ENCODE measurements at places on chromosomes 4 and X.
A peak's percentile ranks its signal among the peaks of the same experiment; 100 is the strongest.

- DNase-seq, result no peak
These were observed 840 bp downstream of the GRID2 start for GRCh38 chr4:92304606-92305005.

- DNase-seq, result peak; percentile 1
These were observed 7.0 kb downstream of the PCDH10 start for GRCh38 chr4:133156096-133156495.

DNA sequence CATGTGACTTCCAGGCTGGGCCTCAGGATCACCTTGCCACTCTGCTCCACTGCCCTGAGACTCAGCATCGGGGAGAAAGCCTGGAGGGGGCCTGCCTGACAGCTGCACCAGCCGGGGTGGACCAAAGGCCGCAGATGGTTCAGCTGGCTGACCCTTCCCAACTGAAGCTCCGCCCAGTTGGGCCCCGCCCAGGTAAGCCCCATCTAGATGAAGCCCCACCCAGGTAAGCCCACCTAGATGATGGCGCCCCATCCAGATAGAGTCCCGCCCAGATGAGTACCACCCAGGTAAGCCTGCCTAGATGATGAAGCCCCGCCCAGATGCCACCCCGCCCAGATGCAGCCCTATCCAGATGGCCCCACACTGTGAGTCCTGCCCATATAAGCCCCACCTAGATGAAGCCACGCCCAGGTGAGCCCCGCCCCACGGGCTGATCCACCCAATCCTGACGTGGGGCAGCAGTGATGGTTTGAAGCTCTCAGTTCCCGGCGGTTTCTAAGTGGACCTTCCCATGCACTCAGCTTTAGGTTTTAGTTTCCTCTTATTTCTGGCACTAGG lies 10.0 kb downstream of the ZFYVE28 start:
- no peak for DNase-seq

GRCh38 chrX:12868747-12869146 lies 1.9 kb downstream of the TLR7 start:
- no peak for DNase-seq

GRCh38 chr4:127533028-127533700 lies 99.6 kb upstream of the INTU start:
- DNase-seq, result no peak

DNA sequence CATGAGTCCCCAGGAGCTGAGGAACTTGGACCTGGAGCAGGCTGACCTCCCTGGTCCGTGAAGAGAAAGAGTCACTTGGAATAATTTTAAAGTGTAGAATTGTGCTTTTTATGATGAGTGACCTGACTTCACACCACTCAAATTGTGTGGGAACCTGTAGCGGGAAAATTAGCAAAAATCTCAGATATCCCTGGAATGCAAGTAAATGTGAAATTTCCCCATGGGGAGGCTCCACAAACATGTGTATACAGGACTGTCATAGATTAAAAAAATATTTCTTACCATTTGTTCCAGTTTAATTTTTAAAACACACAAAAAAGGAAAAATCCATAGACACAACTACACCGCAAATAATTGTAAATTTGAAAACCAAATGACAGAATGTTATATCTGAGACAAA lies 1079.6 kb upstream of the PABPC4L start:
- DNase-seq, result peak; percentile 25

DNA sequence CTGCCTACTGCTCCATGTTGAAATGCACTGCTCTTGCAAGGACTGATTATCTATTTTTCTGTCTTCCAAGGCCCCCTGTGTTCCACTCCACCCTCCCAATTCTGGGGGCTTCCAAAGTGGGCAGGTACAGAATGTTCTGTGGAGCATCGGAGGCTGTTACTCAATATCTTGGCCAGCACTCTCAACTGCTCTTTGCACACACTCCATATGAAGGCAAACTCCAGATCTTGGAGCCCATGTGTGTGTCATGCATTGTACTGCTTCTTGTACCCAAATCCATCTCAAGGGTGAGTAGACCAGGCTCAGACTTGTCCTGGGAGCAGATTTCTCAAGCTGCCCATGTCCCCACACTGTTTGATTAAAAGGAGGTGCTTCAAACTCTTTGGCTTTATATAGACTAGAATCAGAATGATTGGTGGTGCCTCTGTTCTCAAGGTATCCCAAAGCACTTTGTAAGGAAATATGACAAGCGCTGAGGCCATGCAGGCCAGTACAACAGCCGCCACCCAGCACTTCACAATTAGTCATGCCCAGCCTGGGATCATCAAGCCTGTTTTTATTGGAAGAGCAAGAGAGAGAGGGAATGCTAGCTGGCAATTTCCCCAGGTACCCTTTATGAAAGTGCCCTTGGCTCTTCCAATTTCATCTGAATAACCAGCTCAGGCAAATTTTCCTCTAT lies 44.3 kb downstream of the AR start:
- peak; percentile 64 for DNase-seq

DNA sequence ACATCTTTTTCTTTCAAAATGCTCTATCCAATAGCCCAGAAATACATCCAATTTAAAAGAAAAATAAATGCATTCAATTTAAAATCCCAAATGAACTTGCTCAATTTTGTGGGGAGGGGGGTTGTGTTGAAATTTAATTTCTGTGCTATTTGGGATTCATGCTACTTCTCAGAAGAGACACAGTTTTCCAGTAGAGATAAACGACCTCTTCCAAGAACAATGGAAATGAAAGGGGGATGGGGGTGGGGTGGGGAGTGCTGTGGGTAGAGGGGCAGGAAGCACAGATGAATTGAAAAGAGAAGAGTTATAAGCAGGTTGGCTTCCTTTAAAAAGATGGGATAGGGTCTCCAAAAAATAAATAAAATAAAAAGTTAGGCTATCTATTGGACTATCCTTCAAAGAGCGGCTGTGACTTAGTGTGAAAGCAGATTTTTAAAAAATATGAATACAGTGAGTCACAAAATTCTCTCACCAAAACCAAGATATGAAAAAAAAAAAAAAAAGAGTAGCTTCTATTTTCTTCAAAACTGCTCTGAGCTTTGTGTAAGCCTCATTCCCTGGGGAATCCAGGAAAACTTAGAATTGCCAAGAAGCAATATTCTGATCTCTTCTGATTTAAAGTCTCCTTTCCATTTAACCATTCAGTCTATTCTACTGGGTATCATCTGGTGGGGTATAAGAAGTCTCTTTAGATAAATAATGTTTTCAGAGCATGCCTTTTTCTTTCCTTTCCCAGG lies 324.3 kb downstream of the PTTG2 start:
- no peak for DNase-seq

GRCh38 chr4:70559924-70560323 lies 32.1 kb upstream of the AMBN start:
- DNase-seq, result no peak

- DNase-seq, result peak; percentile 27
These were observed 20.2 kb upstream of the MAP3K15 start for GRCh38 chrX:19535476-19535875.

- peak; percentile 6 for DNase-seq
These were observed 20.2 kb downstream of the GPAT3 start for GRCh38 chr4:83556006-83556707.

DNA sequence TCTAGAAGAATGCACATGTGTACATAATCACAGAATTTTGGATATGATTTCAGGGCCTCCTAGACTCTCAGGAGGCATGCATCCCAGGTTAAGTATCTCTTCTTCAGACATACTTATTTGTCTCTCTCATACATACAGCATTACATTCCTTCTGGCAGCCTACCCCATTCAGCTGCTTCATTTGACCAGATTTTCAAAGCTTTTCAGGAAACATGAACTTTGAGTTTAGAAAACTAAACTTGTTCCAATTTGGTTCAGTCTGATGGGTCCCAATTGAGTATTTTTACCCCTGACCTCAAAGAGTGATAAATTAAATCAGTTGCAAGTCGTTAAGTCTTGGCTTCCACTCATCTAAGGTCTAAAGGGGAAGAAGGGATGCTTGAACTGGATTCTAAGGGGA lies 330.9 kb downstream of the ARHGAP24 start:
- no peak for DNase-seq

GRCh38 chr4:18014269-18014668 lies 7.3 kb downstream of the LCORL start:
- DNase-seq, result no peak

- peak; percentile 44 for DNase-seq
These were observed 99.5 kb downstream of the PPP2R2C start for GRCh38 chr4:6372649-6373525.

- DNase-seq, result no peak
These were observed 452.9 kb downstream of the SPRY1 start for GRCh38 chr4:123849495-123849894.

DNA sequence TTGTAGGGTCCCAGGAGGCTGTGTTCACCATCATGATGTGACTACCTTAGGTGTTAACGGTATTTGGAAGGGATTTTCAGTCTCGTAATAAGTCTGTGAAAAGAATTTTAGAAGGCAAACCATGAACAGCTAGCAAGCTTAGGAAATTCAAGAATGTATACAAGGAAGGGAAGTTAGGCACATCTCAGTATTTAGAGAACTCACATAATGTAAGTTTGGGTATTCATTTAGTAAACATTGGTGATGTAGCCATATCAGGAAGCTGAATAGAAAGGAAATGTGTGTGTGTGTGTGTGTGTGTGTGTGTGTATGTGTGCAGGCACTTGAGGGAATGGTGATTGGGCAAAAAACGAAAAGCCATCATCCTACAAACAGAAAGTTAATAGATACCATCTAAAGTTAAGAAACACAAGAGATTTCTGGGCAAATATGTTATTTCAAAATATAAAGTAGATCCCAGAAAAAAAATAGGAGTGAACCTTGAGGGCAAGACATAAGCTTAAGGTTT lies 34.7 kb upstream of the PRKX start:
- DNase-seq, result no peak

DNA sequence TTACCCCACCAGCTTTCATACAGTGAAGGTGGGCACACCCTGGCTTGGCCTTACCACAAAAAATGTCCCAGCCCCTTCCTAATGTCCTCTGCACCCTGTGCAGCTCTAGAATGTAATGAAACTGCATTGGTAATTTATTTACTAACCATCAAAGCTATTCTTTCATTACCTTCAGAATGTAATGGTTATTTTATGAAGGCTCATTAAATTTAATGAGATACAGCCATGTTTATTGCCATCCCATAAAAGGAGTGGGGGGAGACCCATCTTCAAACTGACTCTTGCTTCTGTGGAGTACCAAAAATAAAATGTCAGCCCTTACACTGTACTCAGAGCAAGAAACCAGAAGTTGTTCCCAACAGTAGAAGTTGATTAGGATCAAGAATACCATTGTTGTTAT lies 25.0 kb downstream of the NKX6-1 start:
- no peak for DNase-seq

- no peak for DNase-seq
These were observed 162.7 kb downstream of the NPFFR2 start for GRCh38 chr4:72194453-72194852.

DNA sequence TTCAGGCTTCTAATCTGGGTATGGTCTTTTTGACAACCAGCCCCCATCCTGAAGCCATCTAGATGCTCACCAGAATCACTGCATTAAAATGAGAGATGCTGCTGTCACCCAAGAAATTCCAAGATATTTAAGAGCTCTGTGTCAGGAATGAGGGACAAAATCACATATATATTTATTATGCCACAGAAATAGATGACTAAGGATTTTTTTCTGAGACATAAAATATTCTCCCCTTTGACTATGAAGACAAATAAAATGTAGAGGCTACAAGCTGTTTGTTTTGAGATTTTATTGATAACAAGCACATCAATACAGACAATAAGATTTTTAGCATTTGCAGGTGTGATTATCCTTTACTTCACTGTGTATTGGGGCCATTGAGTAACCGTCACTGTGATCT lies 77.4 kb downstream of the COMMD8 start:
- DNase-seq, result no peak

- peak; percentile 56 for DNase-seq
These were observed 2.0 kb downstream of the ANTXR2 start for GRCh38 chr4:80070880-80071603.

DNA sequence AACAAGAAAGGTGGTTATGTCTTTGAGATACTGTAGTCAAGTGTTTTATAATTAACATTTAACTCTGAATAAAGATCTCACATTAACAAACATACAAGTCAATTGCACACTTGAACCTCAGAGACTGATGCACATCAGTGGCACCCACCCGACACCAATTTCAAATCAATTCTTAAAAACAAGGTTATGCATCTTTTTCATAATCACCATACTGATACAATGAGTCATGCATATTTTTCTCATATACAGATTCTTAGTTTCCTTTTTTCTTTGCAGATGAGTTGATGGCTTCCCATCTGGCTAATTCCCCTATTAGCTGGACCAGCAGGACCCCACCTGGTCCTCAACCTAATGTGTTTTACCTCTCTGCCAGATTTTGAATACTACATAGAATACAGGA lies 136.2 kb upstream of the RPL34 start:
- no peak for DNase-seq

- DNase-seq, result no peak
These were observed 166.8 kb downstream of the STIM2 start for GRCh38 chr4:27027428-27027827.

- peak; percentile 70 for DNase-seq
These were observed 48.3 kb downstream of the MTHFD2L start for GRCh38 chr4:74206088-74206825.

DNA sequence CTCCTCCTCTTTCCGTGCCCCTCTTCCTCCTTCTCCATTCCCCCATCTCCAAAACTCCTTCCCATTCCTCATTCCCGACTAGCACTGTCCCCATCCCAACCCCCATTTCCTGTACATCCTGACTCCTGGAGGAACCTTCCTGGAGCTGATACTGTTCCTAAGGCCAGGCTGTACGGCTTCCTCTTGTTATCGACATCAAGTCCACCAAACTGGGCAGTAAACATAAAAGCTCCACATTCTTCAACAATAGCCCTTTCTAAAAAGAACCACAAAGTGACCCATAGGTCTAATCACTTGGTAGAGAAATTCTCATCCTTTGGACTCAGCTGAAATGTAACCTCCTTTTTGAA lies 22.9 kb downstream of the AWAT2 start:
- no peak for DNase-seq

- no peak for DNase-seq
These were observed 771 bp downstream of the NAP1L2 start for GRCh38 chrX:73213734-73214425.

DNA sequence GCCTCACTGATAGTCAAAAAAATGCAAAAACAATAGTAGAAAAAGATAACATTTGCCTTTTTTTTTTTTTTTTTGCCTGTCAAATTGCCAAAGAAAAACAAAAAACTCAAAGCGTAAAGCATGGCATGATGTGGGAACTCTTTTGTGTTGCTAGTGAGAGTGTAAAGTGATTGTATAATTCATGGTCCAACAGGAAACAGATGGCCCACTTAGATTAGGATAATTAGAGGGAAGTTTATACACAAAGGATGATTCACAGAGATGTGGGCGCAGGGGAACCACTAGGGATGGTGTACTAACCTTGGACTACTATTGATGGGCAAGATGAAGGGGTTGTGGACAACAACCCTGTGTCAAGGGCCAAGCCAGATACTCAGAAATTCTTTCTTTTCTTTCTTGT lies 16.4 kb downstream of the MCUB start:
- DNase-seq, result peak; percentile 53

- DNase-seq, result peak; percentile 39
These were observed 42.4 kb downstream of the DCUN1D4 start for GRCh38 chr4:51885363-51885762.
